ENCODE measurements at places on chromosomes 2 and 18.

DNA sequence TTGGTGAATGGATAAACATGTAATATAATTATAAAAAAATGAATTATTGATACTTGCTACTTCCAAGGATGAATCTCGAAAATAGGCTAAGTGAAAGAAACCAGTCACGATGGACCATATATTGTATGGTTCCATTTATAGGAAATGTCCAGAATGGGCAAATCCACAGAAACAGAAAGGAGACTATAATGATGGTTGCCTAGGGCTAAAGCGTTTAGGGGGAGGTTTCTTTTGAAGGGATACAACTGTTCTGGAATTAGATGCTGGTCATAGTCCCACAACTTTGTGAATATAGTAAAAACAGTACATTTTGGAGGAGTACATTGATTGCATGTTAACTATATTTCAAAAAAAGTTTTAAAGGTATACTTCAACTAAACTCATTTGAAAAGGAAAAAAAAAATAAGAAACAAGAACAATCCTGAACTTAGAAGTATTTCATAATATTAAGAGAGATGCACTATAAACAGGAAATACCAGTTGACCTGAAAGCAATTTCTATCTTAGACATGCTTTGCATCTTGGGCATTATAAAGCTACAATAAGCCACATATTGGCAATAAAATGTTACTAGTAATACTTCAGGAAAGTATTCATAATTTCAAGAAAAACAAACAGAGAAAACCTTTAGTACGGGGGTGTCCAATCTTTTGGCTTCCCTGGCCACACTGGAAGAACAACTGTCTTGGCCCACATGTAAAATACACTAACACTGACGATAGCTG lies 130.0 kb downstream of the C2orf74 start:
- DNase-seq = no peak

DNA sequence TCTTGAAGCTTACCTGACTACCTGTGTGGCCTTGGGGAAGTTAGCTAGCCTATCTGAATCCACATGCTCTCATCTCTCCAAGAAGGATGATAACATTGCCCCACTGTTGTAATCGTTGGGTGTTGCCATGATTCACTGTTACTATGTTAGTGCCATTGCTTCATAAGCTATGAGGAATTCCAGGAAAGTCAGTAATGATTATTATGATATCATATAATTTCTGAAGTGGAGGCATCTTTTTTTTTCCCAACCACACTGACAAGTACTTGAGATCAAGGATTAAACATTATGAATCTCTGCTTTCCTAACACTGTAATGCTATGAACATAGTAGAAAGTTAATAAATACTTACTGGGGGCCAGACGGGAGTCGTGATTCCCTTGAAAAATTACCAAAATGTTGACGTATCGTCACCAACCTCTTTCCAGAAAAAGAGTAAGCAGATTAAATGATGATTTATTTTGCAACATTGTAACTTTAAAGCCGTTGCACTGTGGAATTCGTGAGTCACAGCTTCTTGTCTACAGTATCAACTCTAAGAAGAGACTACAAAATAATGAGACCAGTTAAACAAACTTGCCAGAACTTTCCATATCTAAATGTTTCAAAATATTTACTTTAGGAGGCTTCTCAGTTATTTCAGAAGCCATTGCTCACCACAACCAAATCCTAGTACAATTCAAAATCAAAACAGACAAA lies 459.9 kb downstream of the PIK3C3 start:
- DNase-seq = no peak

- DNase-seq = no peak
Measured at GRCh38 chr2:15889442-15890123, 50.8 kb upstream of the MYCN start.

DNA sequence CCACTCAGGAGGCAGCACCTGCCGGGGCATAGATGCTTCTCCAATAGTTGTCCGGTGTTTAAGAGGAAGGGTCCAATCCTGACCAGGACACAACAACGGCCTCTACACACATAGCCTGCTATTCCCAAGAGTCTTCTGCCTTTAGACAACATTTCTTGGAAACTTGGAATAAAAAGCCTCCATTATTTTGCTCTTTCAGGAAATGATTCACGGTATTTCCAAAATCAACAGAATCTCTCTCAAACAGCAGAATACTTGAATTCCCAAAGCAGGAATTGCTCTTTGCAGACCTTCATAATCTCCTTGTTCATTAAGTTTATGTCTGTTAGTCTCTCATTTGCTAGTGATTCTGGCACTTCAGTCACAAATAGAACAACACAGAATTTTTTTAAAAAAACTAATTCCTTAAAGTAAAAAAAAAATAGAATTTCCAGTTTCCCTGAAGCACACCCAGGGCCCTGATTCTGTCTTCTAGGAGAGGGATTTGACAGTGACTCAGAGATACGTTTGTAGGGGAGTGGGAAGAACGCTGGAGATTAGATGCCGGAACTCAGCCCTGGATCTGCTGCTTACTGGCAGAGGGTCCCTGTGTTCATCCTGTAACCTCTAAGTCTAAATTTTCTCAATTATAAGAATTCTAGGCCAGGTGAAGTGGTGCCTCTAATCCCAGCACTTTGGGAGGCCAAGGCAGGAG lies 74.7 kb downstream of the NAB1 start:
- DNase-seq = no peak

GRCh38 chr18:45361125-45361851 lies 254.0 kb upstream of the SLC14A2 start:
- DNase-seq = no peak

- no peak for DNase-seq
Measured at GRCh38 chr2:43018179-43019024, 208.0 kb downstream of the ZFP36L2 start.

GRCh38 chr2:67164771-67165522 lies 232.2 kb upstream of the ETAA1 start:
- no peak for DNase-seq

- DNase-seq = no peak
Measured at GRCh38 chr2:100606726-100607343, 44.0 kb downstream of the PDCL3 start.

- no peak for DNase-seq
Measured at GRCh38 chr2:50943791-50944190, 88.1 kb downstream of the NRXN1 start.

DNA sequence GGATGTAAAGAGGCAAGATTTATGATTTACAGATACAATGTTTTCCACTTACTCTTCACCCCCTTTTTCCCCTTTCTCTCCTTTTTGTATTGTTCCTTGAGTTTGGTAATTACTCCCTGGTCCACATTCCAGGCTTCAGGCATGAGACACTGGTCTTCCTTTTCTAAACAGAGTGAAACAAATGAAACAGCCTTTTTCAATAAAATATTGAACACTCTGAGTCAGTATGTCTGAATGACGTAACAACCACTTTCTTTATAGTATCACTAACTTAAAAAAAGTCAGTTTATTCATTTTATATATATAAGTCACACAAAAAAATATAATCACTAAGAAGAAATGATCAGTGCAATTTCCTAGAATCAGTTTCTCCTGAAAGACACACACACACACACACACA lies 79.7 kb downstream of the STRN start:
- no peak for DNase-seq

GRCh38 chr18:4172196-4173100 lies 282.7 kb downstream of the DLGAP1 start:
- no peak for DNase-seq

GRCh38 chr18:8608795-8609658 lies at the start of gene RAB12:
Gene RAB12 (plus strand): TSS chr18:8609437. CDS start chr18:8609440, 3 bp downstream.
- DNase-seq = peak; percentile 70

DNA sequence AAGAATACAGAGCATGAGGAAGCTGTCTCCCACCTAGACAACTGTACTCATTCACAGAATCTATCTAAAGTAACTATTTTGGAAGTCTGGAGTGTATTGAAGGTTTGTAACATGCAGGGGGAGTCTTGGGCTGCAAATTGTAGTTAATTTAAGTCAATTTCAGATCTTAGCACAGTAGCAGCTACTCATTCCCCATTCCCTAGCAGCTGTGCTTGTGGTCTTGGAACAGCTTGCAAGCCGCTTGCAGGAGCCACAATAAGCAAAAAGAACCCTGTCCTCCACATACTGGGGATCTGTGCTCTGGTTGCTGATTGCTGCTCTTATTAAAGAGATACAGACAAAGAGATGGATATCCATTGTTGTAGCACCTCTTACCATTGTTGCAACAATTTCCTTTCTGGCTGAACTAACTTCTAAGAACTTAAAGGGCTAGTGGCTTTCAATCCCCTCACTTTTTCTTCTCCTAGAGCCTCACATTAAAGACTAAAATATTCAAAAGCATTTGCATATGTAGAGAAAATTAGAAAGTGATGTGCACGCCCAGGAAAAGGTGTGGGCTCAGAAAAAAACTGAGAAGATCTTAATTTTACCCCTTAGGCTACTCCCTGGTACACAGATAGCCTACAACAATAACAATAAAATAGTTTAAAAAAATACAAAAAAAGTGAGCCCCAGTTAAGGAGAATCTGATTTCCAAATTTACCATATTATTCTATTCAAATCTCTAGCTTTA lies 1775.1 kb upstream of the PIK3C3 start:
- no peak for DNase-seq

DNA sequence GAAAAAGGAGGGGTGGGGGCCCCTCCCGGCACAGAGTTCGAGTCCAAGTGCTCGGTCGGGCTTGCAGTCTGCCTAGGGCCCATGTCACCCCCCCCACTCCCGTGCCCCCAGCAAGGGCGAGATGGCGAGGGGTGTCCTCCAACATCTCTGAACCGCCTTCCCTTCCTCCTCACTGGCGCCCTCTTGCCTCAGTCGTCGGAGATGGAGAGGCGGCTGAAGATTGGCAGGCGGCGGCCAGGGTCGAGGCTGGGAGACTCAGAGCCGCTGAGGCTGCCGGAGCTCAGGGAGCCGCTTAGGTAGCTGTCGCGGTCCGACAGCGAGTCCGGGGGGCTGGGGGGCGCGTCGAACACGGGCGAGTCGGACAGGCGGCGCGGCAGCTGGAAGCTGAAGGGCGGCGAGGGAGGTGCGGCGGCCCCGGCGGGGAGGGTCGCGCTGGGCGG lies 2.3 kb downstream of the ZFP36L2 start:
- peak; percentile 59 for DNase-seq
